ENCODE measurements at places on chromosomes 5 and 9.
A peak's percentile ranks its signal among the peaks of the same experiment; 100 is the strongest.

DNA sequence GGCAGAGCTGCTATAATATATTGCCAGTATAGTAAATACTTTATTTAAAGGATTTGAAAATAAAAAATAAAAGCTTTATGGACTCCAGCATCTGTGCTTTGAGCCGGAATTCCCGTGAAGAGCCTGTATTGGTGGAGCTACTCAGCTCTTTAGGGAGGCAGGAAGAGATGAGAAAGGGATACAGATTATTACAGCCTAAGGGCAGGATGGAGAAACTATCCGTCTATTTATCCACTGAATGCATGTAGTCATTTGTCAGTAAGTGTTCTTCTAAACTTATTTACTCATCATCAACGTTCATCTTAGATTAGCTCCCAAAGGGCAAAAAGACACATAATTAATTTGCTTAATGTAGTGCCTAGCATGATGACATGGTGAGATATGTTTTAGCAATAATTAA lies 48.4 kb downstream of the SLC1A1 start:
- H3K4me1 ChIP-seq, result peaks cover 7% of the 10 kb centered on the region
- no peaks in the 10 kb centered on the region for H3K36me3 ChIP-seq
- no peak for DNase-seq
- H3K27ac ChIP-seq, result no peak overlapping the region

DNA sequence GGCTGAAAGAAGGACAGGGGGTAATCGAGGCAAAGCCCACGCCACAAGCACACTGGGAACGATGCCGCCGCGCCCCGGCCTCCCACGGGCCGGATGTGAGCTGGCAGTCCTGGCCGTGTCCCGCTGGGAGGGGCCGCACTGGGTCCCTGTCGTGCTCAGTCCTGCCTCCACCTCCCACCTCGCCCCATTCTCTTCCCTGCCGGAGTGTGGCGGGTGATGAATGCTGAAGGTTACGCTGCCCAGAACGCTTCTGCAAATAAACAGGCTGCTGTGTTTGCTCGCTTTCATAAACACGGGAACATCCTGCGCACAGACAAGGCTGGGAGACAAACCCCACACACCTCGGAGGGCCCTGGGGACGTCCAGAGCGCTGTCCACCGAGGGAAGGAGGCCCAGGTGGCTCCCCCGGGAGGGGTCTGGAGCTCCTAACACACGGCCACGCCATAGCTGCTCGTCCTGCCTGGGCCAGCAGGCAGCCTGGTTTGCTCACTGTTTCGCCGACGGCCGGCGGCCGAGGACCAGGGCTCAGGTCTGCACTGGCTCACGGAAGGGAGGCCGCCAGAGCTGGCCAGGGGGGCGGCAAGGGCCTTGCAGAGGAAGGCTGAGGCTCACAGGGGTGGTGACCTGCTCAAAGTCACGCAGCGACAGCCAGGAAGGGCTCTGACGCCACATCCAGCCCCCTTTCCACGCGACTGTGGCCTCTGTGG lies 2.3 kb downstream of the DNLZ start:
- H3K4me1 ChIP-seq, result peaks cover 11% of the 10 kb centered on the region
- no peak overlapping the region for H3K4me3 ChIP-seq
- H3K27me3 ChIP-seq, result no peaks in the 10 kb centered on the region
- no peak overlapping the region for H3K27ac ChIP-seq
- peaks cover 7% of the 10 kb centered on the region for H3K36me3 ChIP-seq

DNA sequence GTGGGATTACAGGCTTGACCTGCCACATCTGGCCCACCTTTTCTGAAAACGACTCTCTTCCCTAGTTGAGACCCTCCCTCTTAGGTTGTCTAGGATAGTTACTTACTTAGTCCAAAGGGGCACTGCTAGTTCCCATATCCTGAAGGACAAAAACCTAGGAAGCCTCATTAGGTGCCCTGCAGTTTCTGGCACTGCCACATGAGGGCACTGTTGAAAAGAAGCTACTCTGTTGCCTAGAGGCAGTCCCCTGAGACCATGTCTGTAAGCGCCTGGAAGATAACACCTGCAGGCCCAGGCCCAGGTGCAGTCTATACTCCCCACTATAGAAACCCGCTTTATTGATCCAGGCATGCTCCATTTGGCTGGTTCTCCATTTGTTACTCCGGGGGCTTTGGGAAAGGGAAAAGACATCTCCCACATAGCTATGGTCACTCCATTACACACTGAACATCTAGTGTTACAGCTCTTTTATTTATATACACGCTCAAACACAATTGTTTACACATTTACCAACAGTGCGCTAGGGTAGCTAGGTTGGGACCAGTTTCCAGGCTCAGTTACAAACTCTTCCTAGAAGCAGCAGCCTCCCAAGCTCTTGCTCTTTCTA lies 73.4 kb upstream of the PPARGC1B start:
- H3K4me3 ChIP-seq, result no peak overlapping the region
- H3K4me1 ChIP-seq, result no peaks in the 10 kb centered on the region
- no peak overlapping the region for H3K27ac ChIP-seq
- H3K27me3 ChIP-seq, result peaks cover 2% of the 10 kb centered on the region

GRCh38 chr5:38994324-38994927 lies 79.8 kb downstream of the RICTOR start:
- no peak overlapping the region for H3K27ac ChIP-seq
- peak; percentile 52 for DNase-seq

DNA sequence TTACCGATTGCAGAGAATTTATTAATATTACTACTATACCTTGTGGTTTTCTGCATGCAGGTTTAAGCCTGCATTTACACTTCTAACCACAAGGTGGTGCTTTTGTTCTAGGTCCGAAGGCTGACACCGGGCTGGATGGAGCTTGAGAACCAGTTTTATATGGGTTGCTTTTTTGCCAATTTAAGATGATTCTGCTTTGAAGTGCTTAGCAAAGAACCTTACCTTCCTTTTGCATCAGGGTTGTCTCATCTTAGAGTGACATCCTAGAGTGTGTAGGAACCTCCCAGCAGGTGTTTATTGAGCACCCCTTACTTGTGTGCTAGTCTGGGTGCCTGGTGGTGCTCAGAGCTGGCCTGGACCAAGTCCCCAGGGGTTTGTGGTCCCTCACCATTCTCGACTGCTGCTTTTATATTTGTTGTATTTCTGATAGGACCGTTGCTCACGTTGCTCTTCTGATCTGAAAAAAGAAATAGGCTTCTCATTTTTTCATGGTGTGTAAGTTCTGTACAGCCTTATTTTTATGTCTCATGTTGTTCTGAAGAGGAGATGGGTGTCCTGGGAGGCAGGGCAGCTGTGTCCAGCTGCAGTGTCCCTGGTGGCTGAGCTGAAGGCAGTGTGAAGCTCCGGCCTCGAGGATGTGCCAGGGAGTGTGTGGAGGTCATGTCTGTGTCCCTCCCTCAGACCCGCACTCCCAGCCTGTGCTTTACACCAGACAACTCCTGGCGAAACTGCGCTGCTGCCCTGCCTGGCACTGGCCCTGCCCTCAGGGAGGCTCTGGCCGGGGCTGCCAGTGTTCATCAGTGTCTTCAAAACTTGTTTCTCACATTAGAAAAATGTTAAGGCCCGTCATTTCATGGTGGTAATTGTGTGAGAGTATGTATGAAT lies 54.3 kb downstream of the EHMT1 start:
- H3K27ac ChIP-seq, result no peak overlapping the region
- H3K36me3 ChIP-seq, result peaks cover 17% of the 10 kb centered on the region
- DNase-seq, result peak; percentile 61
- no peaks in the 10 kb centered on the region for H3K27me3 ChIP-seq
- H3K4me3 ChIP-seq, result no peak overlapping the region

DNA sequence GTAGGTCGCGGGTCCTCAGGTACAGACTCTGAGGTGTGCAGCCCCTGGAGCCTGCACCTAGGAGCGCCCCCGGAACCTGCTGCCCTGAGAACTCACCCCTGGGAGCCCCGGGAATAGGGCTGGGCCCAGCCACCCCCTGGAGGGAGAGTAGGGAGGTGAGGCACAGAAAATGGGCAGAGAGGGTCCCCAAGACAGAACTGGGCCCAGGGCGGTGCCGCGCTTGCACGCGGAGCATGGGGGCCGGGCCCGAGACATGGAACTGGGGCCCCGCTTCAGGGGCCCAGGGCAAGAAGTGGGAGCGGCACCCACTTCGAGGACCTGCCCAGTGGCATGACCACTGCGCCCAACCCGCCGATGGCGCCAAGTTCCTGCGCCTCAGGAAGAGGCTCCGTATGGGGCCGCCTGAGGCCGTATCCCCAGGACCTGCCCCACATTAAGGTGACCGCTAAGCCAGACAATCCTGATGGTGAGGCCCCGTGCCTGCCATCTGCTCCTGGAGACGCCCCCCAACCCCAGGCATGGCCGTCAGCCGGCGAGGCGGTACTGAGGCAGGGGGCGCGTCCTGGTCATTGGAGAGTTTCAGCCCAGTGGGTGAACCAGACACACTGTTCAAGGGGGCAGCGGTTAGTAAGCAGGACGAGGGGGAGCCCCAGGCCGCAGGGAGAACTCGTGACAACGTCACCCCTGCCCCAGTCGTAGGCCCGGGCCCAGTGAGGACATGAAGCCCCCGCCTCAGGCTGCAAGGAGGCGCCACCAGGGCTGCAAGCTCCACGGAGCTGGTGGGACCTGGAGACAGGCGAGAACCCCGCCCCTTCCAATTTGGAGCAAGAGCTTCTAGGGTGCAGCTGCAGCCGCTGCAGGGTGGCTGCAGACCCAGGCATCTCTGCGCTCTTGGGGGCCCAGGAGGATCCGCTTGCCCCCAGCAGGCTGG lies 89.5 kb upstream of the PUM3 start:
- H3K27ac ChIP-seq, result no peak overlapping the region
- H3K36me3 ChIP-seq, result no peaks in the 10 kb centered on the region
- no peaks in the 10 kb centered on the region for H3K27me3 ChIP-seq
- DNase-seq, result no peak
- no peak overlapping the region for H3K4me3 ChIP-seq
- no peaks in the 10 kb centered on the region for H3K4me1 ChIP-seq

- no peak for DNase-seq
- peaks cover 21% of the 10 kb centered on the region for H3K4me1 ChIP-seq
- peaks cover 56% of the 10 kb centered on the region for H3K27me3 ChIP-seq
- no peaks in the 10 kb centered on the region for H3K36me3 ChIP-seq
- no peak overlapping the region for H3K27ac ChIP-seq
- no peak overlapping the region for H3K4me3 ChIP-seq
These were observed 153.5 kb upstream of the S1PR3 start for GRCh38 chr9:88837731-88838130.
